T-helper 17 cell (primary cell): ENCODE measurements at places on chromosomes 2 and 18. TPM values are rescaled to one million over a fixed set of nuclear protein-coding genes. Genes with fewer than 3 reads are reported as not detected.

GRCh38 chr2:149027590-149028250 lies 10.8 kb upstream of the LYPD6B start:
- no peaks in the 10 kb centered on the region for H3K27me3 ChIP-seq
- no peak for DNase-seq
- H3K4me1 ChIP-seq = peaks cover 4% of the 10 kb centered on the region
- H3K4me3 ChIP-seq = no peak overlapping the region

DNER gene
- total RNA-seq = not detected

DNA sequence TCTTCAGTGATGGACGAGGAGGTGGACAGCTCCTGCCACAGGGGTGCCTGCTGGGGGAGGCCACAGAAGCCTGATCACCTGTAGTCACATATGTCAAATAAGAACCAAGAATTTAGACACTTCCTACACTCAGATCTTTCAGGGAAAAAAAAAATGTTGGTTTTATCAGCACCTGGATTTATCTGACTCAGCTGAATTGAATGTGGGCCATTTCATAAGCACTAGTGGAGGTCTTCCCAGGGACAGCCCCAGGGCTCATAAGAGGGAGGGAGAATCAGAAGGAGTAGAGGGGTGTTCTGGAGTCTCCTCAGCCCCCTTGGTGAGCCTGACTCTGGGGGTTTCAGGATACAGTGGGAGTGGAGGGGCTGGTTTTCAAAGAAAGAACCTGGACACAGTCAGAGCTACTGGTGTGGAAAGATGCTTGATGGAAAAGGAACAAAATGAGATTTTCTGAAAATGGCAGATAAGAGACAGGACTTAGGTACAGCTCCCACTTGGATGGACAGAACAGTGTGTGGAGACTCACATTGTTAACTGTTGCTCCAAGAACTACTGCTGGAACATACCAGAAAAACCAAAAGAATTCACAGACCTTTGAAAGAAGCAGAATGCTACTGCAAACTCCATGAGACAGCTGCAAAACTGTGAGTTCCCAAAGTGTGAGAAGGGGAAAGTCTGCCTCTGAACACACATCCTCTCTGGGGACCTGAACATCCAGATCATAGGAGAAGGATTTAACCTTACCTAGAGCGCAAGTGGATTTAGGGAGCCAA lies 45.4 kb downstream of the LCT start:
- H3K4me3 ChIP-seq = peak overlapping the region; percentile 8
- DNase-seq = no peak
- H3K4me1 ChIP-seq = peaks cover 7% of the 10 kb centered on the region

DNA sequence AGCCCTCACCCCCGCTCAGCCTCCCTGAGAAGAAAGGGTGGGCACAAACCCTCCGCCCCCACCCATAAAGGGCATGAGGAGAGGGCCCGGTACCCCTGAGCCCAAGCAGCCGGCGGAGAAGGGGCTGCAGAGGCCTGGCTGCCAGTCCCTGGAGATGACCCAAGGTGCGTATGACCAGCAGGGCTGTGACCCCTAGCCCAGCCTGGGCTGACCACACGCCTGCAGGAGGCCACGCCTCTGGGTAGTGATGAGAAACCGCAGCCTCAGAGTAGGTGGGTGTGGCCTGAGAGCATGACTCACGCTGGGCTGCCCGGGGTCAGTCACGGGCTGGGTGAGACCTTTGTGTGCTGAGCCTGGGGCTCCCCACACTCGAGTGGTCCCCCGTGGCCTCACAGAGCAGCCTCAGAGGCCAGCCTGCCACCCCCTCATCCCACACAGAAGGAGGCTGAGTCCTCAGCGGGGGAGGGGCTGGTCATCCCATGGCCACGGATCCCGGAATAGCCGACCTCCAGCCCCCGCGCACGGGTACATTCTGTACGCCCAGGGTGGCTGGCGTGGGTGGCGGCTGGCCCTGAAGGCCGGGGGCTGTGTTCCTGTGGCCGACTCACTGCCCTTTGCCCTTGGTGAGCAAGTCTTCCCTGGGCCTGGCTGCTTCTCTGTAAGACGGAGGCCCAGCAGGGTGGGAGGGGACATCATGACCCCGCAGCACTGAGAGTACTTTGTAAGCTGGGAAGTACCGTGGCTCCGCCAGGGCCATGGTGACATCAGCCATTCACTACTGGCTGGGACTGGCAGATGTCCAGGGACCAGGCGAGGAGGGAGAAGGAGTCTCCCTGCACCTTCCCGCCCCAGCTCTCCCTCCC lies 110.8 kb upstream of the OTOS start:
- H3K27me3 ChIP-seq = peaks cover 42% of the 10 kb centered on the region
- peaks cover 3% of the 10 kb centered on the region for H3K36me3 ChIP-seq
- peaks cover 3% of the 10 kb centered on the region for H3K4me1 ChIP-seq
- no peak overlapping the region for H3K27ac ChIP-seq
- no peak overlapping the region for H3K4me3 ChIP-seq

GRCh38 chr2:239997686-239998409 lies 27.3 kb downstream of the NDUFA10 start:
- no peak overlapping the region for H3K27ac ChIP-seq
- no peaks in the 10 kb centered on the region for H3K27me3 ChIP-seq
- H3K4me3 ChIP-seq = no peak overlapping the region
- peaks cover 10% of the 10 kb centered on the region for H3K36me3 ChIP-seq

DNA sequence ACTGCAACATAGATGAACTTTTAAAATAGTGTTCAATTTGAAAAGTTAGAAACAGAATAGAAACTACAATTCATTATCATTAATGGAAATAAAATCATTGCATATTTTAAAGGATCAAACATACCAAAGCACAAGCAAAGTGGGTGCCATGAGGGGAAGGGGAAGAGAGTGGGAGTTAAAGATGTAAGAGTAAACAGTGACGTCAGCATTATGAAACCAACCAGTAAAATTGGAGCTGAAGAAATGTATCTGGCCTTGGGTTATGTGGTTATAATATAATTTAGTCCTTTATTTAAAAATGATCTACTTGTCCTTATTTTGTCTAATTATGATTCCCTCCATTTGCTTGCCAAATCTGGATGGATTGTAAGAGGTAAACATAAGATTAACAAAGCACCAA lies 6.0 kb downstream of the LINC00305 start:
- H3K27me3 ChIP-seq = peaks cover 5% of the 10 kb centered on the region
- no peak overlapping the region for H3K4me3 ChIP-seq
- H3K36me3 ChIP-seq = no peaks in the 10 kb centered on the region
- no peaks in the 10 kb centered on the region for H3K4me1 ChIP-seq
- DNase-seq = no peak
- H3K27ac ChIP-seq = no peak overlapping the region

GRCh38 chr2:2520401-2520811 lies 189.3 kb upstream of the MYT1L start:
- no peaks in the 10 kb centered on the region for H3K4me1 ChIP-seq
- no peak overlapping the region for H3K4me3 ChIP-seq
- no peaks in the 10 kb centered on the region for H3K27me3 ChIP-seq
- DNase-seq = no peak
- no peaks in the 10 kb centered on the region for H3K36me3 ChIP-seq

- DNase-seq = no peak
- H3K27me3 ChIP-seq = no peaks in the 10 kb centered on the region
- no peak overlapping the region for H3K4me3 ChIP-seq
- H3K36me3 ChIP-seq = no peaks in the 10 kb centered on the region
Measured at GRCh38 chr2:8580316-8581233, 101.3 kb upstream of the ID2 start.

DBI gene
- total RNA-seq = 43.0 TPM
